ENCODE measurements at places on chromosomes 12 and 14.

GRCh38 chr14:67449096-67449495 lies 37.1 kb upstream of the PLEK2 start:
- no peak for DNase-seq

DNA sequence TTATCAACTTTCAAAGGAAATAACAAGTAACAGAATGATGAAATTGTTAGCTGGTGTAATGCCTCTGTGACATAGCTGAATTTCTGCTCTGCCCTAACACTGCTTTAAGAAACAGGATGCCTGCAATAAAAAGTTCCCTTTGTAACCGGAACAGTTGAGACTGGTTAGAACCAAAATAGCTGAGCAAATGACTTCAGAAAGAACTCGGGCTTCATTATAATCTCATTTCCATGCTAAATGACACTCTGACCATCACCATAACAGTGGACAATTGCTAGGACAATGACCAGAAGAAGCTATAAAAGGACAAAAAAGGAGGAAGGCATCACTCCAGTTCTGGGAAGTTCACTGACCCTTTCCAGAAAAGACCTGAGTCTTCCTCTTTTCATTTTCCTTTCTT lies 23.5 kb upstream of the PYGL start:
- no peak for DNase-seq

DNA sequence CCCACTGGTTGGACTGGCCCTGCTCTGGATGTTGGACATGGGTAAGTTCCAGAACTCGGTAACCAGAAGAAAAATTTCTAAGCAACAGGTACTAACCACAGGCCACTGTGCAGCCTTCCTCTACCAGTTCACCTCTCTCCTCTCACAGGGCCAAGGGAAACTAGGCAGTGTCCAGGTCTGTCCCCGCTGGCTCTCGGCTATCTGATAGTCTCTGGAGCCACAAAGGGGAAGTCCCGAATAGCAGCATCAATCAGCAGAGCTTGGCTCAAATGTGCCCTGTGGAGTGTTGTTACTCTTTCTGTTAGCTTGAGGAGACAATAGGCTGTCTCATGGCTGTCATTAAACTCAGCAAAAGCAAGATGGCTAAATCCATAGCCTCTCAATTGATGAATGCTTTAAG lies 73.2 kb downstream of the TSPAN11 start:
- DNase-seq, result no peak

- DNase-seq, result no peak
Observed at GRCh38 chr14:74516451-74517160, 23.0 kb downstream of the ISCA2 start.

GRCh38 chr12:47323802-47324201 lies 244.0 kb upstream of the AMIGO2 start:
- DNase-seq, result no peak

All from iPS DF 6.9 (cell line).